Suppressor macrophage treated with lipopolysaccharide for 1 hour (primary cell): ENCODE measurements at places on chromosomes 12 and 14.

- DNase-seq, result no peak
Measured at GRCh38 chr12:65458718-65459117, 180.2 kb downstream of the MSRB3 start.

- DNase-seq, result no peak
Measured at GRCh38 chr12:93089805-93090569, 160.9 kb upstream of the EEA1 start.

DNA sequence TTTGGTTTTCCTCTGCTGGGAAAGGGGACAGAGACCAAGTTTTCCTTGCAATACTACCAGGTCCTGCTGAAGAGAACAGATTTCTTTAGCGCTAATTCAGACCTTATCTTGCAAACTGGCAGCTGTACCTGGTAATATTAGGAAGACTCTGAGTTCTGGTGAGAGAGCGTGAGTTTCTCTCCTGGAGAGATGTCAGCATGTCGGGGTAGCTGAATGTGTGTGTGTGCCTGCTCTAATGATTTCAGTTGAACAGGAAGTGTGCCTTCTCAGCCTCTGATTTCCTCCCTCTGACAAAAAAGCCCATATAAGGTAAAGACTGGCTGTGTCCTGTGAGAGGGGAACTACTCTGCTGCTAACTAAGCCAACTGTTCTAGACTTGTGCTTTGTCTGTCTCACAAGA is 10.3 kb upstream of the ERP27 start:
- peak; percentile 83 for DNase-seq

GRCh38 chr14:99564256-99564925 is 39.6 kb downstream of the CCDC85C start:
- no peak for DNase-seq

DNA sequence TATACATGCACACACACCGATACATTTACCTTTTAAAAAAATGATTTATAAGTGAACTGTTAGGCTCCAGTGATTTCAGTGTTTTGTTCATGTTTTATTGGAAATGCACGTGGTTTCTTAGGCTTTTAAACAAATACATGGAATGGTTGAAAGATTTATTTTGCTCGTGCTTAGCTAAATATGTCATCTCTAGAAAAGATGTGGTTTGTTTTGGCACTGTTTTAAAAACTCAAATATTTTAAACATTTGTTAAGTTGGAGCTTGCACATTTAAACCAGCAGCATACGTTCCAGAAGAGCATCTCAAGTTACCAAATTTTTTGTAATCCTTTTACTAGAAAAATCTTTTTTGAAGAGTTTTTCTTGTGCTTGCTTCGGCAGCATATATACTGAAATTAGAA is 44.5 kb downstream of the FOXA1 start:
- DNase-seq, result no peak

- no peak for DNase-seq
Measured at GRCh38 chr12:10669533-10669932, 4.3 kb downstream of the STYK1 start.

- DNase-seq, result peak; percentile 63
Measured at GRCh38 chr14:90758959-90759358, 57.3 kb downstream of the TTC7B start.

DNA sequence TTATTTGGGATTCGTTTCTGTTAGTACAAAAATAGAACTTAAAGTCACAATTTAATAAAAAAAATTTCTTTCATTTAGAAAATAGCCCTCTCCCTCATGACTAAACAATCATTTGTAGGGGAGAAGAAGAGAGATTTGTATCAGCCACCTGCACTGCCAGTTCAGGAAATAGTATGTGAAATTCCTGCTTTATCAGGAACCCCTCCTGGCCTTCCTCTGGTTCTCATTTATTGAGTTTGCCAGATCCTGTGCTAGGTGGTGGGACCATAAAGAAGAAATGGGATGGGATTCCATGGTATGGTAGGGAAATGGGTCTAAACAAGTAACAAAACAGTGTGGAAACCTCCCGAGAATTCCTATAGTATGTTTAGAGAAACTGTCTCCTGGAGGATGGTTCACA is 30.0 kb downstream of the RASSF8 start:
- no peak for DNase-seq

DNA sequence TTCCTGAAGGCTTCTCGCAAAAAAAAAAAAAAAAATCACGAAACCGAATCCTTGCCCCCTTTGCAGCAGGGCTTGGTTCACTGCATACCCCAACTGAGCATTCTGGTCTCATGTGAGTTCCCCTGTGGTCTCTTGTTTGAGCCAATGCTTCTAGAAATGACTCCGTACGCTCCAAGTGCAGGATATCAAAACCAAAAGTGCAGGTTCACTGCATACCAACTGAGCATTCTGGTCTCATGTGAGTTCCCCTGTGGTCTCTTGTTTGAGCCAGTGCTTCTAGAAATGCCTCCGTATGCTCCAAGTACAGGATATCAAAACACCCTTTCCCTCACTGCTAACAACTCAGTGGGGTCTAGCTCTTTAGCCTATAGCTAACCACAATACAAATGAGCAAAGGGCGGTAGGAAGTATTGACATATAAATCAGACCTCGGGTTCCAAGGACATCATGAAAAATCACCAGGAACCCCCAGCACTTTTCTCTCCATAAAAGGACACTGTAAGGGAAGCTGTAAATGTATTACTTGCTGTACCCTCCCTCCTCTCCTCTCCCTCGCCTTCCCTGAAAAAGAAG is 206.3 kb upstream of the NOS1 start:
- no peak for DNase-seq

DNA sequence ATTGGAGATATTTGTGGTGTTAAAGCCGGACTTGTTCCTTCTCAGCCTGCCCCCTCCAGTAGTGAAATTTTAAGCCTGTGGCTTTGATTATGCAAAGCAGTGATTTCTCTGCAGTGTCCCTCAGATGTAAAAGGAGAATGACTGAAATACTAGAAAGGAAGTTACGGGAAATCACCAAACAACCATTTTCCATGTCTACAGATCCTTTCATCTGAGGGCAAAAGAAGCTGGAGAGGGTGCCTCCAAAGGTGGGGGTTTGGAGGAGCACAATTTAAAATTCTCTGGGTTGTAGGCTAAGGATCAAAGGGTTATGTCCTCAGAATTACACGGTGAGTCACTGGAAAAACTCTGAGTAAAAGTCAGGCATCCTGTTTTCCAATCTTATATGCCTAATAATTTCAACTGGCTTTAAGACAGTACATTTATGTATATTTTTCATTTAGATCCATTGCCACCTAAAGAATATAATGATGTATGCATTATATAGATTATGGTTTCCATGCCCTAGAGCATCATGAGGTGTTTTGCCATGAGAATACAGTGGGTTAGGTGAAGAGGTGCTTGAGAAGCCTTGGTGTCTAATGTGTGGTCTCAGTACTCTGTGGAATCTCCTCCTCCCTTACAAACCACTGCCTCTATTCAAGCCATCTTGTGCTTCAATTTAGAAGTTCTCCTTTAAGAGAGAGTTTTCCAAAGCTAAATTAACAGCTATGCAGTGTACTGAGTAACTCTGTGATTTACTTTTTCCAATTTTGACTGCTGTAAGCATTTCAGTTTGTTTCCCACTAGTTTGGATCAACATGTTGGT is 362.1 kb downstream of the RAD51B start:
- peak; percentile 27 for DNase-seq

DNA sequence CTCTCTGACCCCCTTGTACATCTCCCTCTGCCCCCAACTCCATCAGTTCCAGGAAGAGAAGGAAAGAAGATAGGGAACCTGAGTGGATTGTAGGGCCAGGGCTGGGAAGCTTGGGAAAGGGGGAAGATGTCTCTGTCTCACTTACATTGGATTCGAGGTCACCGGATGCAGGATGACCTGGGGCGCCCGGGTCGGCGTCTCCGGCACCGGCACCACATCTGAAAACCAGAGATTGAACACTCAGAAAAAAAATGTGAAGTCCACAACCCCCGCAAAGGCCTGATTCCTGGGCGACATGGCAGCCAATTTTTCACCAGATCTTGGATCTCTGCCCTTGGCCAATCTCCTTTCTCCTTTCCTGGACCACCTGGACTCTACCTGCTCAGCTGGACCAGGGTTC is 169.4 kb upstream of the NOS1 start:
- DNase-seq, result no peak

DNA sequence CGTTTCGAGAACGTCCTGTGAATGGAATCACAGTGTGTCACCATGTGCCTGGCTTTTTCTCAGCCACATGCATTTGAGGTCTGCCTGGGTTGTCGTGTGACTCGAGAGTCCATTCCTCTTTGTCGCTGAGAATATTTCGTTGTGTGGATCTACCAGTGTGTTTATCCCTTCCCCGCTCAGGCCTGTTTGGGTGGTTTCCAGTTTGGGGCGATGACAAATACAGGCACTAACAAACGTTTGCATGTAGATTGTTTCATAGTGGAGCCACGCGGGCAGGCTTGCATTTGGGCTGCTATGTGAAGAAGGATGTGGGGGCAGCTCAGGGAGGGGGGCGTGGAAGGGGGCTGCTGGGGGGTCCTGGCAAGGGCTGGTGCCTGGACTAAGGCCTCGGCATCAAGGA is 14.1 kb downstream of the RIN3 start:
- DNase-seq, result peak; percentile 70

DNA sequence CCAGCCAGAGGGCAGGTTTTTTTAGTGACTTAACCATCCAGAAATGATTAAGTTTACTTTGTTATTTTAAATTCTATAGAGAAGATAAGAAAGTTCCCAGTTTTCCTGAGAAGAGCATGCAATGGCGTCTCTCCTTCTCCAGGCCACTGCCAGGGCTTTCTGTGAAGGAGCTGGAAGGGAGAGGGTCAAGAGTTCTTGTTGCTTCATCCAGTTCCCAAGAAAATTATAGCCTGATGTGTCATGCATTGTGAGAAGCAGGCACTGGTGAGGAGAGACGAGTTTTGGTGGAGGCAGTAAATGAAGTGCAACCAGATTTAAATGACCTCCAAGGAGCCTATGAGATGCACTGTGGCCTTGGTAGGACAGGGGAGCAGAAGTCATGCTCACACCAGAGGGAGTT is 14.2 kb downstream of the ELK3 start:
- DNase-seq, result peak; percentile 26

- no peak for DNase-seq
Measured at GRCh38 chr12:45458854-45459807, 243.2 kb downstream of the ANO6 start.

DNA sequence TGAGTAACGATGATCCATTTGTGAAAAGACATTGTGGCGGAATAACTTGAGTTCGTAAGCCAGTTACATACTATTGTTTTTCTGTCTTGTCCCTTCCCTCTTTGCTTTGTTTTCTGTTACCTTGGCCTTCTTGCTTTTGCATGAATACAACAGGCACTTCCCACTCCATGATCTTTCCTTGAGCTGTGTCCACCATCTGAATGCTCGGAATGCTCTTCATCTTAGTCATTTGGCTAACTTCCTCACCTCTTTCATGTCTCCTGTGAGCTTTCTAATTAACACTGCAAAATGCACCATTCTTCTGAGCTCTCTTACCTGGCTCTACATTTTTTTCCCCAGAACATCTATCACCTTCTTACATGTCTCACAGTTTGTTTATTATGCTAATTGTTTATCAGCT is 10.0 kb downstream of the KNTC1 start:
- no peak for DNase-seq

- no peak for DNase-seq
Measured at GRCh38 chr14:105368910-105369652, 29.3 kb upstream of the TEX22 start.

- peak; percentile 17 for DNase-seq
Measured at GRCh38 chr12:67651132-67651695, 2.7 kb downstream of the DYRK2 start.

DNA sequence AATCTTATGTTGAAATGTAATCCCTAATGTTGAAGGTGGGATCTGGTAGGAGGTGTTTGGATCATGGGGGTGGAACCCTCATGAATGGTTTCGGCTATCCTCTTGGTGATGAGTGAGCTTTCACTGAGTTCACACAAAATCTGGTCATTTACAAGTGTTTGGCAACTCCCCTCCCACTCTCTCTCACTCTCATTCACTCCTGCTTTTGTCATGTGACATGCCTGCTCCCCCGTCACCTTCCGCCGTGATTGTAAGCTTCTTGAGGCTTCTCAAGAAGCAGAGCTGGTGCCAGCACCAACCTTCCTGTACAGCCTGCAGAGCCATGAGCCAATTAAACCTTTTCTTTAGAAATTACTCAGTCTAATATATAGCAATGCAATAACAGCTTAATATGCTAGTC is 245.4 kb downstream of the BMP4 start:
- DNase-seq, result no peak

DNA sequence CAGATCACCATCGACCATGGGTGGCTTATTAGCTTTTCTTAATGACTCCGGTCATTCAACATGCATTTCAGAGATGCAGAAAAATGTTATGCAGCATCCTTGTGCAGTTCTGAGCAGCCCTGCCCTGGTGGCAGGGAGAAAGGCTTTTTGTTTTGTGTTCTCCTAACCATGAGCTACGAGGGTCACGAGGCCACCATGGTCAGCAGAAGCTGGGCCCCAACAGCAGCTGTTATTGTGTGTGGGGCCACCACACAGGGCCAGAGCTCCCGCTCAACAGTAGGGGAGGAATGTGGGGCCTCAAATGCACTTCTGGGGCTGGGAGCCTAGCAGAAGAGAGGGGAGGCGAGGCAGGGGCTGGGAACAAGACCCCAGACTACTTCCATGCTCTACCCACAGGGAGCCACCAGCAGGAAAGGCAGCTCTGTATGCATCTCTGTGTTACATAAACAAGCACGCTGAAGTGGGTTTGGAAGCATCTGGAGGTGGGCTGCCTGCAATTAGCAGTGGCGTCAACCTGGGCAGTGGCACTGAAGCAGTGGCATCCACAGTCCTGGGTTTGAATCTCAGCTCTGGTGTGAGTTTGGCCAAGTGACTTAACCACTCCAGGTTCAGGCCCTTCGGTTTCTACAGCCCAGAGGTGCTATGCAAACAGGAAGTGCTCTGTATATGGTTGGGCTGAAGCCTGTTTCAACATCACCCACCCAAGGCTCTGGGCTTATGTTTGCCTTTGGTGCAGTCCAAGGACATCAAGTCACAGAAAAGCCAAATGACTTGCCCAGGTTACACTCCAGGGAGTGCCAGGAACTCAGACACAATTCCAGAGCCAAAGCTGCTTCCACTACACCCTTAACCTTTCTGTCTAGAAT is 16.3 kb downstream of the GLTP start:
- no peak for DNase-seq

DNA sequence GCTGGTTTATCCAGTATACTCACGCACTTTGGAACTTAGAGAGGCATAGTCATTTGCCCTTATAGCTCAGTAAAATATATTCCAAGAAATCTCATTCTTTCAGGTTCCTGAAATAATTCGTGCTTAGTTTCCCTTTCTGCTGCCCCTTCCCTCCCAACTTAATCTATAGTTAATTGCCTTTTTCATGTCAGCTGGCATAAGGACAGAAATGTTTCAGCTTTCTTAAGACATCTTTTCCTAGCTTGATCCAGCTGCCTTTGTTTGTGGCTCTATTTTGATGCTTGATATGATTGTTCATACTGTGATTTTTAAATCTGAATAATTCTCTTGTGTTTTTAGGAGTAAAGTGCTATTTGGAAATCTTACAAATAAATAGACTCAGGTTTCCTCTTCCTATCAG is 120.0 kb upstream of the SEL1L start:
- DNase-seq, result no peak

DNA sequence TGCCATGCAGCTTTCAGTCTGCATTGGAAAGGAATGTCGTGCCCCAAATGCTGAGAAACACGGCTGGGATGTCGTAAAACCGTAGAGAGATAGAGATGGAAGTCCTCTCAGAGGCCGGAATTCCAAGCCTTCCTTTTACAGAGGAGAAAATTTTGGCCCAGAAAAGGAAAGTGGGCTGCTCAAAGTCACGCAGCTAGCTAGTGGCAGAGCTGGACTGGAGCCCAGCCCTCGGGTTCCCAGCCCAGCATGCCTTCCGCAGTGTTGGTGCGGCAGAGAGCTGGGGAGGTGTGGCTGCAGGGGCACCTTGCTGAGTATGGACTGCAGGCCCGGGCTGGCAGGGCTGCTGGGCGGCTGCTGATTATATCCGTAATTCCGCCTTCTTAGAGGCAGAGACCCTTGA is 50.3 kb downstream of the KCNA1 start:
- DNase-seq, result no peak
